Stimulated activated CD4-positive, alpha-beta T cell treated with anti-CD3 and anti-CD28 coated beads, Interleukin-12 subunit alpha, Interleukin-12 subunit beta, amount 100 ng/mL, for 24 hours (primary cell): ENCODE measurements at places on chromosomes 3 and 15.
A peak's percentile ranks its signal among the peaks of the same experiment; 100 is the strongest.

GRCh38 chr3:194083637-194084224 is 52.2 kb upstream of the HES1 start:
- DNase-seq = no peak

GRCh38 chr3:112967828-112968227 is 7.1 kb downstream of the CD200R1 start:
- no peak for DNase-seq

GRCh38 chr15:22892333-22892732 is 53.9 kb downstream of the NIPA2 start:
- no peak for DNase-seq

GRCh38 chr3:32681811-32682210 is 3.2 kb upstream of the CNOT10 start:
- no peak for DNase-seq

DNA sequence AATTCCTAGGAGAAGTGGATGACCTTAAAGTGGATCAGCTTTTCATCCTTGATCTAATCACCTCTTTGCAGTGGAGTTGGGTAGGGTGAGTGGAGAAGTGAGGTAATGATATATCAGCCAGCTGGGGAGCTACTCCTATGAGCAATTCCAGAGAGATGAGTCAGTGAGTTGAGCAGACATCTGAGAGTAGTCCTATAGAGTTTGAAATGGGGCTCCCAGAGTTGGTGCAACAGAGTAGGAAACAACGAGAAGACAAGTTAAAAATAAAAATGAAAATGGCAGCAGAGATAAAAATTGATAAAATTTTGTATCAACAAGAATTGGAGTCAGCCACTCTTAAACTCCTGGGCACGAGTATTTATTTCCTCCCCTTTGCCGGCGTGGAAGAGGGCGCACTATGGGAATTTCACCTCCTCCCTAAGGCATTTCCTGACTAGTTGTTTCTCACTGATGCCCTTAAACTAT is 150.8 kb upstream of the DPH6 start:
- DNase-seq = no peak

DNA sequence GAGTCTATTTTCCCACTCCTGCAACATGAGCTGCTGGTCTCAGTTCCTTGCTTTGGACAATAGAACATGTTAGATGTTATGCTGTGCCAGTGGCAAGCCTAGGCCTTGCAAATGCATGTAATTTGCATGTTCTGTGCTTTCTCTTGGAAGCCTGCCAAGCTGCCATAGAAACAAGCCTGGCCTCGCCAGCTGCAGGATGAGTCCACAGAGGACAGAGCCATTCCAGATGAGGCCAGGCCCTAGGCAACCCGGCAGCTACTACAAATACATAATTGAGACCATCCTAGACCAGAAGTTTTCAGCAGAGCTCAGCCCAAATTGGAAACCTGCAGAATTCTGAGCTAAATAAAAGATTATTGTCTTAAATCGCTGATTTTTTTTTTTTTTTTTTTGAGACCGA is 39.6 kb downstream of the TRIM69 start:
- no peak for DNase-seq

DNA sequence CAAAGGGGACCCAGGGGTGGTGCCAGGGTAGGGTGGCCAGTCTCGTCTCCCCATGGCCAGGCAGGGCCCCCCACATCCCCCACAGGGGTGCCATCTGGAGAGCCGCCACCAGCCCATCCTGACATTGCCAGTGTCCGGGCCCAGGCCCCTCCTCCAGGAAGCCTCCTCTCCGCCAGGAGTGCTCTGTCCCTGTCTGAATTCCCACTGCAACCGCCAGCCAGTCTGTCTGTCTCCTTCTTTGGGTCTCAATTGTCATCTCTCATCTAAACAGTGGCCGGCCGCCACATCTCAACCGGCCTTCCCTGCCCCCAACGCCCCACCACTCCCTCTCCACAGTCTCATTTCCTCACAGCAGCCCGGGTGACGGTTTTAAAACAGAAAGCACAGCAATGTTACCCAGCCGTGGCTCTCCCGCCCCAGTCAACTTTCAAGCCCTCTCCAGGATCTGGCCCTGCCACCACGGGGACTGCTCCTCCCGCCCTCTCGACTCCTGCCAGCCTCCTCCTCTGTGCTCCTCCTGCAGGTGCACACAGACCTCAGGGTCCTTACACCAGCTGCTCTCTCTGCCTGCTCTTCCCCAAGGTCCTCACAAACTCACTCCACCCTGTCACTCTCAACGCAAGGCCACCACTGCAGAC is 57.0 kb downstream of the IQSEC1 start:
- peak; percentile 41 for DNase-seq

DNA sequence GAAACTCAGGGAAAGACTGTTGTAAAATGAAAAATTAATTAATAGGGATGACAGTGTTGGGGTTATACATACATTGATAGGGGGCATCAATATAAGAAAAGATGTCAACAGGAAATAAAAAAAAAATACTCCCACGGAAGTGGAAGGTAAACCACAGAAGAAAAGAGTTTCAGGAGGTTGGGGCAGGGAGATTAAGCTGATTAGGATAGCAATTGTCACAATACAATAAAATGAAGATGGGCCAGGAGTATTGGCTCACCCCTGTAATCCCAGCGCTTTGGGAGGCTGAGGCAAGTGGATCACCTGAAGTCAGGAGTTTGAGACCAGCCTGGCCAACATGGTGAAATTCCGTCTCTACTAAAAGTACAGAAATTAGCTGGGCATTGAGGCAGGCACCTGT is 536.1 kb downstream of the AGBL1 start:
- DNase-seq = no peak
